ENCODE measurements at places on chromosomes 7 and 10.
A peak's percentile ranks its signal among the peaks of the same experiment; 100 is the strongest.

- no peaks in the 10 kb centered on the region for H3K36me3 ChIP-seq
- H3K4me1 ChIP-seq, result no peaks in the 10 kb centered on the region
Measured at GRCh38 chr10:32065856-32066255, 9.6 kb upstream of the KIF5B start.

- no peaks in the 10 kb centered on the region for H3K27me3 ChIP-seq
- H3K27ac ChIP-seq, result no peak overlapping the region
- H3K4me3 ChIP-seq, result no peak overlapping the region
- no peak for DNase-seq
- H3K36me3 ChIP-seq, result peaks cover 2% of the 10 kb centered on the region
Measured at GRCh38 chr10:119742947-119743648, 17.2 kb downstream of the INPP5F start.

DNA sequence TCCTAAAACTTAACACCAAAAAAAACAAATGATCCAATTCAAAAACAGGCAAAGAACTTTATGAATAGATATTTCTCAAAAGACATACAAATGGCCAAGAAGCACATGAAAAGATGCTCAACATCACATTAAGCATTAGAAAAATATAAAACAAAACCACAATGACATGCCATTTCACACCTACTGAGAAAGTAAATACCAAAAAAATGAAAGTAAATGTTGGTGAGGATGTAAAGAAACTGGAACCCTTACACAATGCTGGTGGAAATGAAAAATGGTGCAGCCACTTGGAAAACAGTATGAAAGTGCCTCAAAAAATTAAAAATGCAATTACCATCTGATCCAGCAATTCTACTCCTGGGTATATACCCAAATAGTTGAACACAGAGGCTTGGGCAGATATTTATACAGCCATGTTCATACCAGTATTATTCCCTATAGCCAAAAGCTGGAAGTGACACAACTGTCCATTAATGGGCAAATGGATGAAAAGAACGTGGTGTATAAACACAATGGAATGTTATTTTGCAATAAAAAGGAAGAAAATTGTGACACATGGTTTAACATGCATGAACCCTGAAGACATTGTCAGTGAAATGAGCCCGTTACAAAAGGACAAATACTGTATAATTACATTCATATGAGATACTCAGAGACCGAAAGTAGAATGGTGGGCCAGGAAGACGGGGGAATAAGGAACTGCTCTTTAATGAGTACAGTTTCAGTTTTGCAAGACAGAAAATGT, 89.0 kb downstream of the JMJD1C start:
- DNase-seq, result no peak
- H3K36me3 ChIP-seq, result peaks cover 7% of the 10 kb centered on the region
- peak overlapping the region; percentile 13 for H3K4me3 ChIP-seq

DNA sequence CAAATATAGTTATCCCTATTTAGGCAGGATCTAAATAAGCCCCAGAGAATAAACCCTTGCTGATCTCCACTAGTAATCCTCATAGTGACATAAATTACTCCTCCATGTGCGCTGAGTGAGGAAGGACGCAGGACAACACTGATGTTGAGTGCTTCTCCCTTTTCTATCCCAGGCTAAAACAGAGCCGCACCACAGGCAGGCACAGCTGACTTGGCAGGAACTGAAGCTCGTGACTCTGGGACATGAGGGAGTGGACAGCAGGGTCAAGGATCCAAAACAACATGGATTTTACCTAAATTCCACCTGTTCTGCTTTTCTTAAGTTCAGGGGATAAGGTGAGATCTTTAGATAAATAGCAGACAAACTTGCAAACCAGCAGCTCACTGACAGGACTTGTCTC, 46.0 kb downstream of the VOPP1 start:
- H3K4me3 ChIP-seq, result no peak overlapping the region
- no peaks in the 10 kb centered on the region for H3K27me3 ChIP-seq
- no peak overlapping the region for H3K27ac ChIP-seq
- DNase-seq, result no peak
- peaks cover 64% of the 10 kb centered on the region for H3K4me1 ChIP-seq

GRCh38 chr10:45058992-45059561, 58.4 kb downstream of the ZNF22 start:
- H3K36me3 ChIP-seq, result peaks cover 2% of the 10 kb centered on the region
- H3K27me3 ChIP-seq, result peaks cover 51% of the 10 kb centered on the region
- no peaks in the 10 kb centered on the region for H3K4me1 ChIP-seq
- H3K4me3 ChIP-seq, result no peak overlapping the region

DNA sequence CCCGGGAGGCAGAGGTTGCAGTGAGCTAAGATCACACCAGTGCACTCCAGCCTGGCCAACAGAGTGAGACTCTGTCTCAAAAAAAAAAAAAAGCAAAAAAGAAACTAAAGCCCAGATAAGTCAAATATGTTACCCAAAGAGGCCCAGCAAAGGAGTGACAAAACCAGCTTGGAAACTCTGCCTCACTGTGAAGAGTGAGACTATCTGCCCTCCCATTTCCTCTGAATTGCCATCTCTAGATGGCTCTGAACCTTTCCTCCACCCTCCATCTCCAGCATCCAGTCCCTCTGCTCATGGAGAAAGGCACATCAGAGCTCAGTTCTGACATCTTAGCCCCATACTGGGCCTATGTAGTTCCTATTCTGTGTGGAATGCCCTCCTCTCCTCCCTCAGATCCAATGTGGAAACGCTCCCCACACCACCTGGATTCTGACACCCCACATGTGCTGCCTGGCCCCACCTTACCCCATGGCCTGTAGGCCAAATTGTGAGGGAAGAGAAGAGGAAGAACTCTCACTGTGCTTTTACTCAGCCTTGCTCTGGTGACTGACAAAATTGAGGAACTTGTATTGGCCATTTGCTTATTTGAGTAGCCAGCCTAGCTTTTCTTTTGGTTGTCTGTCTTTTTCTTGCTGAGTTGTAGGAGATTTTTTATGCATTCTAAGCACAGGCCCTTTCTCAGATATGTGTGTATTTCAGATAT, 18.0 kb upstream of the NUDCD3 start:
- H3K36me3 ChIP-seq, result no peaks in the 10 kb centered on the region
- no peak overlapping the region for H3K27ac ChIP-seq
- H3K27me3 ChIP-seq, result peaks cover 12% of the 10 kb centered on the region
- H3K4me3 ChIP-seq, result no peak overlapping the region
- no peak for DNase-seq

DNA sequence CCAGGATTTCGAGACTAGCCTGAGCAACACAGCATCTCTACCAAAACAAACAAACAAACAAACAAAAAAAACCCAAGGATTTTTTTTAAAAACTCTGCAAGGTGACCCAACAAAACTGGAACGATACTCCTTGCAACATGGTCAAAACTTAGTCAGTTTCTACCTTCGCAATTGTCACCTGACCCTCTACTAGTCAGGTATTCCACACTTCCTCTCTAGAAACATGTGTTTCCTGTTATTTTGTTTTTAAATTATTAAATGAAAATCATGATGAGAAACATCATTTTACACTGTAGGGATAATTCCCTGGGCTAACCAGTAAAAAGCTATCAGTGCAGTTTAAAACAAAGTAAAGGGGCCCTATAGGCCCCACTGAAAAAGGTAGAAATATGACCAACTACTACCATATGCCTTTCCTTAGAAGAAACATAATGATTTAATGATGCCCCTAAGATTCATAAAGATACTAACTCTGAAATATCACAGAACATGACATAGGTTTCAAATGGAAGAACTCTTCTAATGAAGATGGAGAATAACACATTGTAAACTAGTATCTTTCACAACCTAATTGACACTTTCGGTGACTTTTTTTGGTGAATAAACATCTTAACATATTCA, 8.7 kb downstream of the BRAF start:
- no peaks in the 10 kb centered on the region for H3K27me3 ChIP-seq
- peak overlapping the region; percentile 47 for H3K27ac ChIP-seq
- peaks cover 8% of the 10 kb centered on the region for H3K36me3 ChIP-seq
- no peak for DNase-seq
- H3K4me1 ChIP-seq, result peaks cover 65% of the 10 kb centered on the region

GRCh38 chr7:112481121-112481736, 438 bp downstream of the LSMEM1 start:
- no peaks in the 10 kb centered on the region for H3K27me3 ChIP-seq
- no peaks in the 10 kb centered on the region for H3K4me1 ChIP-seq
- H3K27ac ChIP-seq, result no peak overlapping the region
- no peak for DNase-seq
- peaks cover 16% of the 10 kb centered on the region for H3K36me3 ChIP-seq

DNA sequence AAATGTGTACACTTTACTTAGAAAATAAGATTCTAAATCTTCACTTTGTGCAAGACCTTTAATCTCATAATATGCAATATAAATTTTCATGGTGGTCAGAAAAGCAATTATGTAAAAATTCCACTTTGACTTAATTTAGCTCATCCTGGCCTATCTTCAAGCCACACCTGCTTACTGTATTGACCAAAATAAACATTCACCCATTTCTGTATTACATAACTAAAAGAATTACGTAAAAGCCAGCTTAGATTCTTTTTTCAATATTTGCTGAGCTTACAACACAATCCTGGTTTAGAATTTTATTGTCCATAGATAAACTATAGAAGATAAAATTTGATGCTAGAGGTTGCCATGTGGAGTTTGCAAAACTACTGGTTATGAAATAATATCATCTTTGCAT, 172.9 kb upstream of the GRM3 start:
- H3K4me1 ChIP-seq, result no peaks in the 10 kb centered on the region
- no peak overlapping the region for H3K27ac ChIP-seq
- no peak for DNase-seq
- no peaks in the 10 kb centered on the region for H3K36me3 ChIP-seq

DNA sequence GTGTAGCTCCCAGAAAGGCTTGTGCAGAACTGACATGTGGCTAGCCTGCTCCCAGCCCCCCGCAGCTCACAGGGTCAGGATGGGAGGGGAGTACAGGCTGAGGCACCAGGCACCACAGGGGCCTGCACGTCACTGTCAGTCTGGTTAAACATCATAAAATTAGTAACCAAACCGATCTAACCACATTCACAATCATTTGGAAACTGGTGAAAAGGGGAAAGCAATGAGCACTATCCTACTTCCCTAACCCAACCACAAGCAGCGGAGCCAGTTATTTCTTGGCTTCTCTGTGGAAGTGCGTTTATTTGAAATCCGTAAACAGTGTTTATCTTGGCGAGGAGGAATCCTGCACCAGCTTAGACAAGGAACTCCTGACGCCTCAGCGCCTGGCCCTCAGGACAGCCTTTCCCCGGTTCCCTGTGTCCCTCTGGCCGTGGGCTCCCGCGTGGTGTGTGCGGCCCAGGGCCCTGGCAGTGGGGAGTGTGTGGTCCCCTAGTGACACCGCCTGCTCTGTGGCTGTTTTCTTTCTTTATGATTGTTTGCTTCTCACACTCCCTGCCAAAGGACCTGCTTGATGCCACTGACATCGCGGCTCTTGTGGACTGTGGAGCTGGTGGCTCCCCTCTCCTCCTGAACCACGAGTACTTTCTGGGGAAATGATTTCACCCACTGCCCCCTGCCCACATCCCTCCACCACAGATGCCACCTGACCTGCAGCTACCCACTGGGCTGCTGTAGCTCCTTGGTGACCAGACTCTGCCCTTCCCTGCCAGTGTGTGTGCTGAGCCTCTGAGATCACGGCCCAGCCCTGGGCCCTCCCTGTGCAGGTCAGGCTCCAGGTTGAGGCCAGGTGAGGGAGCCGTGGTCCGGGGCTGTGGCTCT, 38.0 kb downstream of the INPP5A start:
- no peak for DNase-seq
- peaks cover 10% of the 10 kb centered on the region for H3K36me3 ChIP-seq
- H3K4me3 ChIP-seq, result peak overlapping the region; percentile 21

- peaks cover 66% of the 10 kb centered on the region for H3K36me3 ChIP-seq
- no peak overlapping the region for H3K4me3 ChIP-seq
- no peak overlapping the region for H3K27ac ChIP-seq
- DNase-seq, result no peak
- H3K4me1 ChIP-seq, result peaks cover 26% of the 10 kb centered on the region
Measured at GRCh38 chr10:97748116-97748515, 11.2 kb downstream of the ZFYVE27 start.

DNA sequence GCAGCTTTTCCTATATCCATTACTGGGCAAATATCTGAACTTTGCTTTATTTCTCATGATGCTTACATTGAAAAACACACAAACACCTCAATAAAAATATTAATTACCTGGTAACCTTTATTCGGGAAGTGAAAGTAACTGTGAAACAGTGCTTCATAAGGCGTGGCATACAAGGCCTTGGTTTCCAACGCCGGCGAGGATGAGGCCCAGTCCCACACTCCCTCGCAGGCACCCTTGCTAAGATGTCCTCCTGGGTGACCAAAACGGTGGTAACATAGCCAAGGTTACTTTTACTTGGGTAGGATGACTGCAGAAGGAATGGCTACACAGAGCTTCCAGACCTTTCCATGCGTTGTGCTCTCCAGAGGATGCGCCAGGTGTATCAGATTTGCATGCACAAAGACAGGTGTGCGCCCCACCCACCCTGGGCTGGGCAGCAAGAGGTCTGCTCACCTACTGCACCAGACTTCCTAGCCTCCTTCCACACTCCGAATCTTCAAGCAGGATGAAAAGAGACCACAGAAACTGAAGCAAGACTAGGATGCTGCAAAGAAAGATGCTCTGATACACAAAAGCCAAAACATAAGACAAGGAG, 13.3 kb upstream of the DAGLB start:
- H3K36me3 ChIP-seq, result peaks cover 29% of the 10 kb centered on the region
- DNase-seq, result no peak
- no peaks in the 10 kb centered on the region for H3K27me3 ChIP-seq
- no peak overlapping the region for H3K27ac ChIP-seq

GRCh38 chr7:115097175-115097671, 175.3 kb downstream of the MDFIC start:
- no peaks in the 10 kb centered on the region for H3K36me3 ChIP-seq
- peaks cover 9% of the 10 kb centered on the region for H3K27me3 ChIP-seq
- H3K4me3 ChIP-seq, result no peak overlapping the region
- no peaks in the 10 kb centered on the region for H3K4me1 ChIP-seq
- DNase-seq, result no peak
- H3K27ac ChIP-seq, result no peak overlapping the region

GRCh38 chr7:105191331-105191730, 177.3 kb downstream of the KMT2E start:
- no peak overlapping the region for H3K4me3 ChIP-seq
- no peak overlapping the region for H3K27ac ChIP-seq
- DNase-seq, result no peak
- H3K4me1 ChIP-seq, result peaks cover 57% of the 10 kb centered on the region
- H3K36me3 ChIP-seq, result peaks cover 7% of the 10 kb centered on the region

DNA sequence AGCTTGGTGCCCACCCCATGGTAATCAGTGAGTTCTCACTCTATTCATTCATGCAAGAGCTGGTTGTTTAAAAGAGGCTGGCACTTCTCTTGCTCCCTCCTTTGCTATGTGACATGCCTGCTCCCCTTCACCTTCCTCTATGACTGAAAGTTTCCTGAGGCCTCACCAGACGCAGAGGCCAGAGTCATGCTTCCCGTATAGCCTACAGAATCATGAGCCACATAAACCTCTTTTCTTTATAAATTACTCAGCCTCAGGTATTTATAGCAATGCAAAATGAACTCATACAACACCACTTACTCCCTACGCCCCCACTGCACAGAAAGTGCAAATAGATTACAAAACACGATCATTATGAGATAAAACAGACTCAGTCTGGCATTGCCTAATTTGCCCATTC, 39.0 kb downstream of the SEC61G start:
- no peak for DNase-seq
- H3K36me3 ChIP-seq, result no peaks in the 10 kb centered on the region
- H3K27ac ChIP-seq, result no peak overlapping the region
- H3K27me3 ChIP-seq, result no peaks in the 10 kb centered on the region
- no peak overlapping the region for H3K4me3 ChIP-seq

All from central memory CD8-positive, alpha-beta T cell (primary cell).